ENCODE measurements at places on chromosomes 6 and 20.

GRCh38 chr20:46549188-46549972, 1.1 kb downstream of the OCSTAMP start:
- DNase-seq, result no peak

DNA sequence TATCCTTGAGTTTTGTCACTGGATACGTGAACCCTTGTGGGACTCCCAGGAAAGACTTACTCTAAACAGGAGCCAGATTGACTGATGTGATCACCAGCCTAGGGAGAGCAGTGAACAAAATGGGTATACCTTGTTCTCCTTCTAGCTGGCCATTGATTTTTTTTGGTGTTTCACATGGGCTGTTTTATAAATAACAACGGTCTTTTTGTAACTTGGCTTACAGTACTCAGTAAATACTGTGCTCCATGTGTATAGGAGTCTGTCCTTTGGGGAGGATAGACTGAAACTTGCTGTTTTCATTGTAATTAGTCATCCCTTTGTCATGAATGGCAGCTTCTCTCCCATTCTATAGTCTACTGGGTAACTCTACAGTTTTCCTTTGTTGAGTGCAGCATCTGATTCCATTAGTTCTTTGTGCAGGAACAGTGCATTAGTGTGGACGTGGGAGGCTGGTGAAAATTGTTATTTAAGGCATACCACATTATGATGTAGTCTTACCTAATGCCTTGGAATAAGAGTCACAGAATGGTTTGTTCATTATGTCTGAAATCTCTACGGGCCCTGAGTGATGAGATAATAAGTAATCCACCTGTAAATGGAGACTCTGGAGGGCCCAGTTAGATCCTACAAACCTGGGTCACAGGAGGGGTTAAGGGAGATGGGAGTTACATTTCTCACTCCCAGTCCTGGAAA, 89.5 kb downstream of the TIAM2 start:
- no peak for DNase-seq

DNA sequence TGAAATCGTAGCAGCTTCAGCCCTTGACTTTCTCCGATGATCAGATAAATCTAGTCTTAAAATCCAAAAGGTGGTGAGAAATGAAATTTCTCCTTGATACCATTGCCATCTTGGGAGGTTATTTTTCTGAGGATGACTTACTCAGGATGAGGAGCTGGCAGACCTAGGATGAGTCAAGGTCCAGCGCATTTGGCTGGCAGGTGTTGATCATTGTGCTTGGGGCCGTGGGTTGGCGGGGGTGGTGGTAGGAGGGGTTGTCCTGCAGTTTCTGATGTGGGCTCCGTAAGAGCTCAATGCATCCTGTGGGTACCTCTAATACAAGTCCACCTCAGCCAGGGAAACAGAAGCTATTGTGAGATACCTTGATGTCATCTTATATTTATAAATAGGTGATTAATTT, 148.3 kb upstream of the SCGN start:
- DNase-seq, result no peak

DNA sequence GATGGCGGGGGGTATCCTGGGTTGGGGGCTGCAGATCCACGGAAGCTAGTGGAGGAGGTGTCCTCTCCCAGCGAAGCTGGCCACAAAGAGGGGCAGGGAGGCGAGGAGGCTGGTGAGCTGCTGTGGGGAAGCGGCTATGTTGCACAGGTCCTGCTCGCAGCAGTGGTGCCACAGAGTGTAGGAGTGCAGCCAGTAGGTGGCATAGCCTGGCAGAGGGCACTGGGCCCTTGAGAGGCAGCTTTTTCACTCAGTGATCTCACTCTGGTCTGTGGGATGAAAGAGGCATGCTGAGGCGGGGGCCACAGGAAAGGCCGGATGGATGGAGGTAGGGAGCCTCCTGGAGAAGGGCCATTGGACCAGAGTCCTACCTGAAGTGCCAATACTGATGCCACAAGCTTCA, 2.9 kb upstream of the LY6G6D start:
- DNase-seq, result no peak

DNA sequence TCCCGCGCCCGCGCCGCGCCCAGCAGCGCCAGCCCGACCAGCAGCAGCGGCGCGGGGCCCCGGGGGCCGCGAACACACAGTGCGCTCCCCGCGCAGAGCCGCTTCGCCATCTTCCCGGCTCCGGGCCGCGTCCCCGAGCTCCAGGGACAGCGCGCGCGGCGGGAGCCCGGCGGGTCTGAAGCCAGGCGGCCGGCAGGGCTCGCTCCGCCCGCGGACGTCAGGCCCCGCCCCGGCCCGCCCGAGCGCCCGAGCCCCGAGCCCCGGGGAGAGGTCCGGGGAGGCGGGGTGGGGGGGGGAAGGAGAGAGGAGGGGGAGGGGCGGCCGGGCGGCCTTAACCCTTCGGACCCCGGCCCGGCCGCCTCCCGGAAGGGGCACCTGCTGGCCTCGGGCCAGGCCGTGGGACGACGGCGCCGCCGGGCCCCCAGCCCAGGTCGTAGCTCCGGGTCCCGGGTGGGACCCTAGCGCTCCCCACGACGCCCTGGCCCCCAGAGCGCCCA, at the start of gene LAMA5:
TSS of gene LAMA5 (minus strand) at position 177 of the 497 bp plus-strand sequence. CDS start at position 110, 67 bp downstream.
- DNase-seq, result no peak

DNA sequence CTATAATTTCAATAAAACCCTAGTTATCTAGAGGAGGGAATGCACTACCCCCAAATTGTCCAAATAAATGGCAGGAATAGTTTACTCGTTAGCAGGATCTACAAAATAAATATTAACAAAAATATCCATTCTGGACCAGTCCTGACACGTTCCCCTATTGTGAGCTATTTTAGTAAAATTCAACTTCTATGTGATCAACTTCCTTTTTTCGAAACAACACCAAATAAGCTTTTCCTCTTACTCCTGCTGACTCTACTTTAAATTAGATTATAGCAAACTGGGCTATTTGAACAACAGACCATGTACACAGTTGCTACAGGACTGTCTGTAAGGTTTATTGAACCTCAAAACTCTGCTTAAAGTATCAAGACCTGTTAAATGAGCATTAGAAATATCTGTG, 154.3 kb downstream of the IPCEF1 start:
- no peak for DNase-seq

DNA sequence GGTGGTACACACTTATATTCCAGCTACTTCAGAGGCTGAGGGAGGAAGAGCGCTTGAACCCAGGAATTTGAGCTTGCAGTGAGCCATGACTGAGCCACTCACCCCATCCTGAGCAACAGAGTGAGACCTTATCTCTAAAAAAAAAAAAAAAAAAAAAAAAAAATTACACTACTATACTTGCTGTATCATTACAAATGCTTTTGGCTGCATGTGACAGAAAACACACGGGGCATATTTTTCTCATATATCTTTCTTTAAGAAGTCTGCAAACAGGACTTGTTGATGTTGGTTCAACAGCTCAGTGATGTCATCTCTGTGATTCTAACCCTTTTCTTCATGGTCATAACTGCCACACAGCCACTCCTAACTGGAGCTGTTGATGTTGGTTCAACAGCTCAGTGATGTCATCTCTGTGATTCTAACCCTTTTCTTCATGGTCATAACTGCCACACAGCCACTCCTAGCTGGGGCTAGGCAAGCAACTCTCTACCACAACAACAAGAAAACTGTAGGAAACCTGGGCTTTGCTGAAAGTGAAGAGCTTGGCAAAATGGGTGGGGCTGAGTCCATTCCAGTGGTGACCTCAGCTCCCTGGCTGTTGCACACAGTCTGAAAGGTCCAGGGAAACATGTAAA, 19.8 kb downstream of the MTFR2 start:
- no peak for DNase-seq

Data from activated CD4-positive, CD25-positive, alpha-beta regulatory T cell (primary cell).